ENCODE measurements at places on chromosomes 7 and 10.

DNA sequence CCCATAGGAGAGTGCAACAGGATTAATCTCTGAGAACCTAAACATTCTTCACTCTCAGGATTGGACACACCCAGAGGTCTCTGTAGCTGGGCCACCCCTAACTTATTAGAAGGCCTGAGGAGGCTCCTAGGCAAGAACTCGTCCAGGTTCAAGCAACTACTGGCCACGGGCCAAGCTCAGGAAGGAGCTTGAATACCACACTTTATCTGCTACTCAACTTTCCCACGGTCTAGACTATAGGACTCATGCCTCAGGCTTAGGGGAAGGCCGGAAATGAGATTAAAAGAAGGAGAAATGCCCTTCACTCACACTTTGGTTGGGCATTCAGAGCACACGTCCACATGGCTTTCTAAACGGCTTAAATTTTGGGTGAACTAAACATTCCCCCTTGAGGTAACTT lies 142.8 kb upstream of the PHYHIPL start:
- no peak for DNase-seq

GRCh38 chr10:124244256-124244877 lies 151.0 kb upstream of the CHST15 start:
- no peak for DNase-seq

- DNase-seq: no peak
Observed at GRCh38 chr7:152522571-152523067, 86.8 kb upstream of the KMT2C start.

GRCh38 chr10:97761331-97761865 lies 10.4 kb downstream of the SFRP5 start:
- no peak for DNase-seq

DNA sequence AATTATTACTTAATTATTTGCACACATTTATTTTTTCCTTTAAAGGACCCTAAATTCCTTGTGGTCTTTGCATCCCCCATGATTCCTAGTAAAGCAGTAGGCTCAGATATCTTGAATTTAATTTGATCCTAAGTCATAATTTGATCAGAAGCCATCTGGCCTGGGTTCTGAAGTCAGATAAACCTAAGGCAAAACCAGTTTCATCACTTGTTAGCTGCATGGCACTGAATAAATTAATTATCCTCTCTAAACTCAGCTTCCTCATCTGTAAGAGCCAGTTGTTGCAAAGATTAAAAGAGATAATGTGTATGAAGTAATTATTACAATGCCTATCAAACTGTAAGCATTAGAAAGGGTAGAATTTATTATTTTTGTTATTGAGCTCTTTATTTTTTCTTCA lies 293.1 kb downstream of the GRM8 start:
- DNase-seq: no peak

- DNase-seq: no peak
Observed at GRCh38 chr7:27962273-27962672, 218.3 kb downstream of the JAZF1 start.

DNA sequence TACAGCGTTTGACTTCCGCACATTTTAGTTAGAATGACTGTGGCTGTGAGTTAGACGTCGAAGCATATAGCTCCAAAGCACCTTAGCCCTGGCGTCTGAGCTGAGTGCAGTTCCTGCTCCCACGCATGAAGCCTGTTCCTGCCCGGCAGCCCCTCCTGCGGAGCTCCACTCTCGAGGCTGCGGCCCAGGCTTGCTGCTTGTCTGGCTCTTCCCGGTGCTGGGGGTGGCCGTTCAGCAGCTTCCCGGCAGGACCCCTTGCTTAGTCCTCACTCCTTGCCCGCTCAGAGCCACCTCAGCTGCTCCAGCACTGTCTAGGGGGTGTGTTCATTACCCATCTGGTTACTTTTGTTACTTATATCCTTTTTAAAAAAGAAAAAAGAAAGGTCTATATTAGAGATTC lies 88.1 kb upstream of the DNAJB6 start:
- no peak for DNase-seq

- no peak for DNase-seq
Observed at GRCh38 chr7:41763626-41764025, 60.7 kb upstream of the INHBA start.
